ENCODE measurements at places on chromosomes 4 and X.

- DNase-seq = peak; percentile 39
Measured at GRCh38 chr4:124459941-124460310, 252.6 kb downstream of the ANKRD50 start.

- no peak for DNase-seq
Measured at GRCh38 chr4:54390670-54391069, 161.6 kb downstream of the PDGFRA start.

DNA sequence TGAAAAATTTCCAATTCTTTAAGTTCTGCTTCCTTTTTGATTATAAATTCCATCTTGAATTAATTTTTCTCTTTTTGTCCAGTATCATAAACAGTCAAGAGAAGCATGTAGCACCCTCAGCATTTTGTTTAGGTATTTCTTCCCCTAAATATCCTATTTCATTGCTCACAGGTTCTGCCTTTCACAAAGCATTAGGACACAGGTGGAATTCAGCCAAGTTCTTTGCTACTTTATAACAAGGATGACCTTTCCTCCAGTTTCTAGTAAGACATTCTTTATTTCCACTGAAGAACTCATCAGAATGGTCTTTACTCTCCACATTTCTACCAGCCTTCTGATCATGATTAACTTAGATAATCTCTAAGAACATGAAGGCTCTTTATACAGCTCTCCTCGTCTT lies 7.4 kb downstream of the SLC9B1 start:
- no peak for DNase-seq

GRCh38 chrX:124594017-124594651 lies 247.8 kb downstream of the SH2D1A start:
- DNase-seq = no peak

DNA sequence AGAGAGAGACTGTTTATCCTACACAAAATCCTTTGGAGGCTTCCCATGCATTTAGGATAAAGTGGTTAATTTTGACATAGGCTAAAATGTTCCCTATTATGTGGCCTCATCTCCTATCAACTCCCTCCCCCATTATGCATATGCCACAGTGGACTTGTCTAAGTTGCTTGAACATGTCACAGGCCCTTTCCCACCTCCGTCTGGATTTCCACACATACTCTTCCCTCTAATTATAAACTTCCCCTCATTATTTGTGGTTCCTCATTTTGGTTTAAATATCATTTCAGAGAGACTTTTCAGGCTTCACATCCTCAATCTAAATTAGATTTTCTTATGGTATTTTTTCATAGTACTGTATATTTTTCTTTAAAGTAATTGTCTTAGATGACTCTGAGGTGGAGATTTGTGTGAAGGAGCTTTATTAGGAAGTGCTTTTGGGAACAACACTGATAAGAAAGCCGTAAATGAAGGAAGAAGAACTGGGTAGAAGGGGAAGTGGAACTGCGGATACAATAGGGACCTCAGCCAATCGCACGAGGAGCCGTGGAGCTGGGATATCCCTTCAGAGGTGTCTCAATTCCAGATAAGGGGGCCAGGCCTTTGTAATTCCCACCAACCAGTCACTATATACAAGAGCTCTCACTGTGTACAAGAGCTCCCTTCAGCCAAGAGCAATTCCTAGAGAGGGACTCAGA lies 7.9 kb downstream of the C4orf17 start:
- no peak for DNase-seq

DNA sequence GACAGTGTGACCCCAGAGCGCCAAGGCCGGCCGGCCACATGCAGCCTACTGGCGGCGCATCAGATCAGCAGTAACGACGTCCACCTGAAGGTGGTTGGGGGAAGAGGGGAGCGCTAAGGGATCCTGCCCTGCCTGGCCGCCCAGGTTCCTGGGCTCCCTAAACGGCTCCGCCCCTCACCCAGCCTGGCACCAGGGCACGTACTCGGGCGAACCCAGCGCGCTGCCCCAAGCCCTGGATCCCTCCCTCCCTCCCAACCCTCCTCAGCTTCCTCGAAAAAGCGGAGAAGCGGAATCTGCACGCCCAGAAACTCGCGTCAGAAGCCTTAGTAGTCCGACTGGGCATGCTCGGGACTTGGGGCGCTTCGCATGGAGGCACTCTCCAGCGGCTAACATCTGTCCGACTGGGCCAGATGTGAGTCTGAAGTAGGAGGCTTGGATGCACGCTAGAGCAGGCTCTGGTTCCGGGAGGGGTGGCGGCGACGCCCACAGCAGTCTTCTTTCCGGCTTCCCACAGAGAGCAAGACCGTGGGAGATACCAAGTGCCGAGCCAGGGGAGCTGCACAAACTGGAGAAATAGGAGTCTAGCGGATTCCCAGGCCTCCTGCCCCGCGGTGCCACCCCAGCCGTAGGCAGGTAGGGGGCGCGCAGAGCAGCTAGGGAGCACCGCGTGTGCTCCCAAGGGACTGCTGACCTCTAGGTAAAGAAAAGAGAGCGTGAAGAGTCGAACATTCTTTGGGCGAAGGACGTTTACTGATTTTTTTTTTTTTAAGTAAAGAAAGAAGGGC lies 114.3 kb upstream of the TEX13C start:
- peak; percentile 78 for DNase-seq
